Mucosa of descending colon (tissue), 3 donors: ENCODE measurements at places on chromosomes 7 and 10.

GRCh38 chr7:132705146-132705545 lies 128.9 kb upstream of the PLXNA4 start:
- no peak for DNase-seq

DNA sequence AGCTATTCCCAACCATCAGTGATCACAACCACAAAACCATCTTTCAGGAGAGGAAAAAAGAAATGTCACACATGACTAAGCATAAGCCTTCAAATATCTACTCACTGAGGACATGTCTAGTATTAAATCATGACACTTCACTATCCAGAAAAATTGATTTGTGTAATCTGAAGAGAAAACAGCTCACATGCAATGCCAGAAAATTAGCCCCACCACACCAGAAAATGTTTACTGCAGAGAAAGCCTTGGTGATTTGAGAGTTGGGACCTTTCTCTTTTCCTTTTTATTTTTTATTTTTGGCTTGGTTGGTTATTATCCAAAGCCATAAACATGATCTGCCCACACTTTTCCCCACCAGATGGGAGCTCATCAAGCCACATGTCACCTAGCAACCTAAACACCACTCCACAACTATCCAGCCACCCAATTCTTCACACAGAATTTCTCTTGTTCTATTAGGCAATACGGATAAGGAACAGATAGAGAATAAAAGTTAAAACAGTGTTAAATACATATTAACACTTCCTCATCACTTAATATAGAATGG lies 3.1 kb downstream of the PARD3 start:
- DNase-seq: no peak

- no peak for DNase-seq
Measured at GRCh38 chr10:51894771-51895578, 195.6 kb upstream of the CSTF2T start.

DNA sequence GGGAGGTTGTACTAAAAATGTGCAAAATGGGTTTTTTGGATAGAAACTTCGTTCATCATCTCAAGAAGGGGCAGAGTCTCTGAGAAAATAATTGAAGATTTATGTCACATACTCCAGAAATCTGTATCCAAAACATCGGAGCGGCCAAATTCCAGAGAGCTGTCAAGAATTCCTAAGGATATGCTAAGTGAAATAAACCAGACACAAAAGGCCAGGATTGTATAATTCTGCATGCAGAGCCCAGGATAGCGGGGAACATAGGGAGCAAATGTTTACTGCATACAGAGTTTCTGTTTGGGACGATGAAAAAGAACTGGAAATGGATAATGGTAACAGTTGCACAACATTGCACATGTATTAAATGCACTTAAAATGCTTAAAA lies 224.2 kb upstream of the AUTS2 start:
- DNase-seq: no peak

DNA sequence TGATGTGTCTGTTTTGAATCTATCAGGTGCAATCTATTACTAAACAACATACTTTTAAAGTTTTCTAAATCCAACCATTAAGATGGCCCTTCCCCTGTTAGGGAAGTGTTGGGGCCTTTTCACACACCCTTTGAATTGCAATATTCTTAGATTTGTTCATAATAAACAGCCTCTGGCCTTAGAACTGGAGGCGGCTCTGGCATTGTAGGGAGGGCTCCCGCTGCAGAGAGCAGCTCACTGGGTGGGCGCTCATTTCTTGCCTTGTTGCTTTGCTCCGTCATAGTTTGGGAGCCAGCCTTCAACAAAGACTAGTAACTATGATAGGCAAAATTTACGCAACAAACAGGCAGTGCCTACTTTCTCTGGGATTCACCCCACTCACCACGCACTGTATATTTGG lies 4.2 kb upstream of the HOXA10 start:
- peak; percentile 40 for DNase-seq
